ENCODE measurements at places on chromosomes 5 and 9.

- DNase-seq, result peak; percentile 66
Observed at GRCh38 chr9:14313951-14314423, at the start of gene NFIB. NFIB (minus strand) TSS chr9:14314141; CDS start chr9:14313511, 630 bp downstream.

GRCh38 chr9:110528645-110529044 lies 50.9 kb downstream of the SVEP1 start:
- no peak for DNase-seq

- no peak for DNase-seq
Observed at GRCh38 chr5:135032695-135032998, 1.4 kb downstream of the PITX1 start.

GRCh38 chr9:92342825-92343488 lies 17.2 kb downstream of the CENPP start:
- no peak for DNase-seq

DNA sequence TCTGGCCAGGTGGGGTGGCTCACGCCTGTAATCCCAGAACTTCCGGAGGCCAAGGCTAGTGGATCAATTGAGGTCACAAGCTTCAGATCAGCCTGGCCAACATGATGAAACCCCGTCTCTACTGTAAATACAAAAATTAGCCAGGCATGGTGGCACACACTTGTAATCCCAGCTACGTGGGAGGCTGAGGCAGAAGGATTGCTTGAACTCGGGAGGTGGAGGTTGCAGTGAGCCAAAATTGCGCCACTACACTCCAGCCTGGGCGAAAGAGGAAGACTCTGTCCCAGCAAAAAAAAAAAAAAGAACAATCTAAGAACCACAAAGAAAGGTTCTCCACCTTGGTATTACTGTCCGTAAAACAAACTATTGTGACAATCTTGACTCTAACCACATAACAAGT lies 9.7 kb downstream of the MYO10 start:
- DNase-seq, result no peak

DNA sequence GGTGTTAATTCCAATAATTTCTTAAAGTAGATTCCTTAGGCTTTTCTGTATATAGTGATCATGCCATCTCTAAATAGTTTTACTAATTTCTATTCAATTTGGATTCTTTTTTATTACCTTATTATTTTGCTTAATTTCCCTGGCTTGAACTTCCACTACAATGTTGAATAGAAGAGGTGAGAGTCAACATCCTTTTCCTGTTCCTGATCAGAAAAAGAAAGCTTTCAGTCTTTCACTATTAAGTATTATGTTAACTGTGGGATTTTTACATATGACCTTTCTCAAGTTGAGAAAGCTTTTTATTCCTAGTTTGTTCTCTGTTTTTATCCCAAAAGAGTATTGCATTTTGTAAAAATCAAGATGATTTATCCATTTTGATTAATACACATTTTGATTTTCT lies 574.5 kb upstream of the TLE4 start:
- DNase-seq, result no peak

DNA sequence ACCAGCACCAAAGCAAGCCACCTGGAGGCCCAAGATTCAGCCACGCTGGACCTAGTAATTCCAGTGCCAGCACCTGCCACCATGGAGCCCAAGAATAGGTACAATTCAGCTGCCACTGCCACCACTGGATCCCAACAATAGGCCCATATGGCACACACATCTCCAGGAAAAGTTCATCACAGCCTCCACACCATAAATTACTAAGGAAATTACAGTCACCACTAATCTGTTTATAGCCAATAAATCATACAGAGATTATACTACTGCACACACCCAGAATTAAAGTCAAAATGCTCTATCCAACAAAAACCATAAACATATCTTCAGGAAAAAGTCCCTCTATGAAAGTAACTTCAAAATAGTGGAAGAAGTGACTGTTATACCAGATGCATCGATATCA lies 242.8 kb downstream of the SPATA31D1 start:
- DNase-seq, result no peak

DNA sequence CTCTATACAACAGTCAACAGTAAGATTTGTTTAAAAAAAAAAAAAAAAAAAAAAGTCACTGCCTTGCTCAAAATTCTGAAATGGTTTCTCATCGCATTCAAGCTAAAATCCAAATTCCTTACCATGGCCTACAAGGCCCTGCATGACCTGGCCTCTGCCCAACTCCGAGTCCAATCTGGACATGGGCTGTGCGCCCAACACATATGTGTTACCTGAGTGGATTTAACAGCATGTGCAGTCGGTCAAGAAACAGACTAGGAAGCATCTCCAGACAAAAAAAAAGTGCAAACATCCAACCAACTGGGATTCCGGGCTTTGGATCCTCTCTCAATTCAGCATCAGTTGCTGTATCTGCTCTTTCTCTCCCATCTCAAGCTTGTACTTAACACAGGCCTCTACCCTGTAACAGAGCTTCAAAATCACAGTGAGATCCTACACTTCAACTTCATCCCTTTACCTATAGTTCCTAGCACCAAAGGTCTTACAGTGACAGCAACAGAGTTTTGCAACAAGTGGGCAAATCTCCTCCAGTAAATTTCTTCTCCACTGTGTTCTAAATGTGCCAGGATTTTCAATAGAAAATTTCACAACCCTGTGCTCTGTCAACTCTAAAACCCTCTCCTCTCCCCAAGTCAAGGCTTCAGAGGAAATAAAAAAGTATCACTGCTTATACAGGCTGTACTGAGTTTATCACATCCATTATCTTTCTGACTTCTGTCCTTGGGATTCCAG lies 19.6 kb downstream of the ZNF608 start:
- no peak for DNase-seq

GRCh38 chr9:21558615-21559401 lies 76.7 kb upstream of the IFNE start:
- no peak for DNase-seq

DNA sequence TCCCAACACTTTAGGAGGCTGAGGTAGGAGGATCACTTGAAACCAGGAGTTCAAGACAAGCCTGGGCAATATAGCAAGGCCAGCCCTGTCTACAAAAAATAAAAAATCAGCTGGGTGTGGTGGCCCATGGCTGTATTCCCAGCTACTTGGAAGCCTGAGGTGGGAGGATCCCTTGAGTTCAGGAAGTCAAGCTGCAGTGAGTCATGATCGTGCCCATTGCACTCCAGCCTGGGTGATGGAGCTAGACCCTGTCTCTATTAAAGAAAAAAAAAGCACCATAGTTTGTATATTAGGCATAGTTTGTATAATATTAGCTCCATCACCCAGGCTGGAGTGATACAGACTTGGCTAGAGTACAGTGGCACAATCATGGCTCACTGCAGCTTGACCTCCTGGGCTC lies 9.6 kb upstream of the NME5 start:
- DNase-seq, result no peak

GRCh38 chr5:10354048-10354872 lies 765 bp downstream of the MARCHF6 start:
- DNase-seq, result peak; percentile 68

- DNase-seq, result no peak
Observed at GRCh38 chr5:134103397-134103796, 11.1 kb upstream of the TCF7 start.

GRCh38 chr5:88675168-88675707 lies 207.7 kb downstream of the MEF2C start:
- DNase-seq, result no peak

GRCh38 chr5:154242442-154242841 lies 51.9 kb downstream of the GALNT10 start:
- DNase-seq, result no peak
